ENCODE measurements at places on chromosomes 12 and 14. TPM values are rescaled to one million over a fixed set of nuclear protein-coding genes. Genes with fewer than 3 reads are reported as not detected.

The TDRD9 gene
- 9.1 TPM for total RNA-seq

DNA sequence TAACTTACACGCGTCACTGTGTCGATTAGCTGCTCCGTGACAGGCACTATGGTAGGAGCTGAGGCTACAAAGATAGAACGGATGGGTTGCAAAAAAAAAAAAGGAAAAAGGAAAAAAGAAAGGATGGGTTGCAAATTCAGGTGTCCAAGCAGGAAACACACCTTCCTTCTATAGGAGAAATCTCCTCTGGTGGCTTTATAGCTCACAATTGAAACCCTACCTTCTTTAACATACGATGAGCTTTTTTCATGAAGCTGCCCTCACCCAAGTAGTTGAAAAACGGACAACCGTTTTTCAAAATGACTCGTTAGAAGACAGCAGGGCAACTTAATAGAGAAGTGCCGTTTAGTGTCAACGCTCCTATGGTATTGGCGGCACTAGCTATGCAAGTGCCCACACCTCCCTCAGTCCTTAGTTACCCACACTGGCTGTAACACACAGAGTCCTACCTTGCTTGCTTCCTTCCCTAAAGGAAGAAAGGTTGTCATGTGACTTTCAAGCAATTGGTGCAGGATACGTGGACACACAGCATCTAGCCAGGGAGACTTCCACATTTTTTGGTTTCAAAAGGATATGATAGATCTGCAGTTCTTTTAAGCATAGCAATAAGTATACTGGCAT is 682 bp upstream of the TRIP11 start:
- peak; percentile 19 for DNase-seq

DNA sequence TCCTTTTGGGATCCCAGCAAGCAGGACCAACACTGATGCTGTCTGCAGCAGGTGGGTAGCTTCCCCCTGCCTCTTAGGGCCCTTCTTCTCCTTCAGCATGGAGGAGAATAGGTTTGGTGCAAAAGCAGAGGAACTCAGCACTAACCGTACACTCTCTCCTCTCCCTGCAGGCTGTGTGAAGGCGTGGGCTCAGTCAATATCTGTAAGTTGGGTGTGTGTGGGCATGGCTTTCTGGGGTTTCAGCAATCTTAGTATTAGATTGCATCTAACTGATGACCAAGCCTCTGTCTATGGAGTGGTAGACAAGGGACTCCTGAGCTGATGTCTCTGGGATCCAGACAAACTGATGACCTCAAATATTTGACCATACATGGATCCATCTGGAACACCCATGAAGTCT is 14.3 kb downstream of the KRT85 start:
- DNase-seq, result no peak

DNA sequence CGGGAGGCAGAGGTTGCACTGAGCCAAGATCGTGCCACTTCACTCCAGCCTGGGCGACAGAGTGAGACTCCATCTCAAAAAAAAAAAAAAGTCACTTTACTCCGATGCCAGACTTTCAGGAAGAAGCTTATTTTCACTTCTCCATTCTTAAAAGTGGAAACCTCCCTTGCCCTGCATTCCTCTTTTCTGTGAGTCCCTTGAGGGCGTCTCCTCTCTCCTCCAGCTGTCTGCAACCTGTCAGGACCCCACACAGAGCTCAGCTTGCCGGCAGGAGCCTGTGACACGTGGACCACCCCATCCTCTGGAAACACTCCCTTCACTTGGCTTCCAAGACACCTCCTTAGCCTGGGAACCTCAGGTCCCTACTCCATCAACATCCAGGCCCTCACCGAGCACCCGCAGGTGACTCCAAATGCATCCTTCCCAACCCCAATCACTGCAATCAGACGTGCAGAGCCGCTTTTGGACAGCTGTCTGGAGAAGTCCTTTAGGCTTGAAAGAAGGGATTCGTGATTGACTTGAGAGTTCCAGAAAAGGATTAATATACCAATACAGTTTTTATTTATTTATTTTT is 34.3 kb downstream of the SLC15A4 start:
- DNase-seq, result no peak

Measured in left lung (tissue), 14 donors.